Activated CD4-positive, alpha-beta T cell treated with anti-CD3 and anti-CD28 coated beads, Interleukin-2, amount 50 U/mL, for 1 hour (primary cell): ENCODE measurements at places on chromosomes 3 and 15.

DNA sequence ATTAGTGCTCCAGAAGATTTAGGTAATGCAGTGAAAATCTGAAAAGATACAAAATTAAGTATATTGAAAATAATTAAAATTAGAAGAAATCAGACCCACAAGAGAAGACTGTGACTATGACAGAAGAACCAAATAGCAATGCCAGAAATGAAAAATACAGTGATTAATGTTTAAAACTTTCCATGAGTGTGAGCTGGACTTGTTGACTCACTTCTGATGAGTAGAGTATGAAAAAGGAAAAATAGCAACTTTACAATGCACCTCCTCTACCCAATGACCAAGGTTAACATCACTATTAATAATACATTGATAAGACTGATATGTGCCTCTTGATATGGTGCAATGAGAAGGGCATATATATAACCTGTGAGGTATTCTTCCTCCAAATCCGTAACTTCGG is 39.3 kb upstream of the SLC22A13 start:
- no peak for DNase-seq

DNA sequence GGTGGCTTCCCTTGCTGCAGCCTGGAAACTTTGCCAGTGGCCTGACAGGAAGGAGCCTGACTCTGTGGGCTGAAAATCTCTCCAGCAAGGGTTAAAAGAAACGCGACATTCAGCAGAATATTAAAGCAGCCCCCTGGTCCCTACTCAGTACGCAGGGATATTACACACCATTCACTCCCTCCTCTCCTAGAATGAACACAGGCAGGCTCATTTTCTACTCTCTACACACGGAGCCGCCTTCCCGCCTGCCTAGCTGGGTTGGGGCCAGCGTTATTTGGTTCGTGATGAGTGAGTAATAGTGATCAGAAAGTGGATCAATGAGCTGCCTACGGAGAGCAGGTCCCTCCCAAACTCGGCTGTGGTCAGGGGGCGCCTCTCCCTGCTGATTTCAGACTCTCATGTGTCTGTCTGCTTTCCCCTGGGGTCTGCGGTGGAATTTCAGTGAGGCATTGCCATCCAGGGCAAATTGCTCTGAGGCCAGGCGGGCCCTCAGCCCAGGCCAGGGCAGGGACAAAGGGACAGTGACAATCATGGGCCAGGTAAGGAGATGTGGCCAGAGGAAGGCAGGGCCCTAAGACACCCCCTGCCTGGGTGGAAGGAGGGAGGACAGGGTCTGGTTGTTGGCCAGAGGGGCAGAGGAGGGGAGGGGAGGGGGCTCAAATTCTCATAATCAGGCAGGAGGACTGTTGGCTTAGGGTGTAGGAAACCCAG is 2.8 kb downstream of the EPHB1 start:
- no peak for DNase-seq

- DNase-seq: no peak
Observed at GRCh38 chr3:175940881-175941280, 1081.7 kb downstream of the NAALADL2 start.

- no peak for DNase-seq
Observed at GRCh38 chr3:37890522-37890921, 28.8 kb downstream of the CTDSPL start.

GRCh38 chr3:187983484-187984124 is 170.4 kb upstream of the LPP start:
- no peak for DNase-seq

GRCh38 chr3:10198761-10199649 is 34.3 kb downstream of the IRAK2 start:
- peak; percentile 68 for DNase-seq
